ENCODE measurements at places on chromosomes 12 and 14.

- DNase-seq = no peak
These were observed 130.8 kb downstream of the TMX1 start for GRCh38 chr14:51370758-51371386.

GRCh38 chr14:93064411-93065271, 51.1 kb downstream of the ITPK1 start:
- no peak for DNase-seq

- DNase-seq = peak; percentile 54
These were observed 883 bp downstream of the FOXJ2 start for GRCh38 chr12:8033153-8034044.

DNA sequence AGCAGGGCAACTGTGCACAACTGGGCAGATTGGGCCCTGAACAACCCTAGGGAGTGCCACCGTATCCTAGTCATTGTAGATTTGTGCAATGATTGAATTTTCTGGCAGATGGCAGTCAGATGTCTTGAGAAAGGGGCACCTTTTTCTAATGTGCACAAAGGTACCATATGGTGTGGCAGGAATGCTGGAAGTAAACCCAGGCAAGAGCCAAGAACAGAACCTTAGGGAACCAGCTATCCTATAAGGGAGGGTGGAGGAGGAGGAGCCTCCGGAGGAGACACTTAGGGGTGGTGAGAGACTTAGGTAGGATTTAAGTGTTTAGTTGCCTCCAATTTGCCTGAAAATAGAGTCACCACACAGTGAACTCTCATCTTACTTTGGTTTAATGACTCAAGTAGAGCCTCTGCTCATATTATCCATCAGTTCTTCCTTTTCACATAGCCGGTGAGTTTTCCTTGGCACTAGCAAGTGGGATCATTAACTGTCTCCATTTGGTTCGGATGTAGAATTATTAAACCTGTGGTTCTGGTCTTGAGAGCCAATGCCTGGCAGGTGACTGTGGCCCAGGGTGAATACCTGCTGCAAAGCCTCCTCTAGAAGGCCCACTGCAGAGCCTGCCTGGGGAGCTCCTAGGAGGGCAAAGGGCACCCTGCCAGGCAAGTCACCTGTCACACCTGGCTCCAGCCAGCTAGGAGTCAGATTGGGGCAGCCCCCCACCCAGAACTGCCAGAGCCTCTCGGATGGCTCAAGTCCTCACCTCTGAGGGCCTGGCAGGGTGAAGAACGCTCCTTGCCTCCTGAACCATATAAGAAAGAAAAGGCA, 184.4 kb upstream of the HIF1A start:
- DNase-seq = no peak

GRCh38 chr12:14026537-14026936, 45.1 kb upstream of the GRIN2B start:
- DNase-seq = no peak

DNA sequence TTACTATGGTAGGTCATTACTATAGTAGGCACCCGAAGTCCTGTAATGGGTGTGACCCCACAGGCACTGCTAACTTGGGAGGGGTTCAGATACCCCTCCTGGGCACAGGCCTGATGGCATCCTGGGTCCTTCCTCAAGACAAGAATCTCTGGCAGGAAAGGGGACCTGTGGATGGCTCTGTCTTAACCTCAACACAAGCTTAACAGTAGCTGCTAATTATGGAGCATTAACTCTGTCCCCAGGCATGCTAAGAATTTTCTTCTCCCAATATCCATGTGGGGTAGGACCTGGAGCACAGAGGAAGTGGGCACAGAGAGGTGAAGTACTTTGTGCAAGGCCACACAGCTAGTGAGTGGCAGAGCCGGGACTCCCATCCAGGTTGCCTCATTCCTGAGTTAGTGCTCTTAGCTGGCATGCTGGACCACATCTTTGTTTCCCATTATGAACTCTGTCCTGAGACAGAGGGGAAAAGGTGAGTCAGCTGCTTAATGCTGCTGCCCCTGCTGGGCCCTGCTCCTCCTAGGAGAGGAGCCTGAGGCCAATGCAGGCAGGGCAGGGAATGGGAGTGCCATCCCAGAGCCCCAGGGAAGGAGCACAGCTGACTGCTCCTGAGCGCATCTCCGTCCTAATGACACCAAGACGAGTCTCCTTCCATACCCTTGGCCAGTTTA, 32.1 kb downstream of the GALNT16 start:
- DNase-seq = no peak

GRCh38 chr14:96914571-96915128, 117.5 kb downstream of the VRK1 start:
- no peak for DNase-seq

GRCh38 chr12:53299101-53299453, 418 bp upstream of the MYG1 start:
- no peak for DNase-seq

DNA sequence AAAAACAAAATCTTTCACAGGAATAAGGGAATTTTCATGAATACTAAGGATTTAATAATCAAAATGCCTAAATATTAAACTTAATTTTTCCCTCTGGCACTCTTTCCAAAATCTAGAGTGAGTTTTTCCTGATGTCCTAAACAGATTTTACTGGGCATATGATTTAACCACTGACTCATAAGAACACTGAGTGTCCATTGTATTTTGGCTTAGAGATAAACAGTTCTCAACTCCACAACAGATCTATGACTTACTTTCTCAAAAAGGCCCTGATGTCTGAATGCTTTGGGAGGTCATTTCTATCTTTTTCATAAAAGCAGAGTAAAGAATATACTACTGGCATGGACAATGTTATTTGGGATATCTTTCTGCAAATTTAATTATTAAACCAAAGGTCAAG, 15.0 kb downstream of the TMBIM4 start:
- DNase-seq = no peak

- no peak for DNase-seq
These were observed 118.0 kb downstream of the KICS2 start for GRCh38 chr12:64103825-64104740.

GRCh38 chr14:106691601-106692291, 1165.4 kb downstream of the TMEM121 start:
- DNase-seq = no peak

DNA sequence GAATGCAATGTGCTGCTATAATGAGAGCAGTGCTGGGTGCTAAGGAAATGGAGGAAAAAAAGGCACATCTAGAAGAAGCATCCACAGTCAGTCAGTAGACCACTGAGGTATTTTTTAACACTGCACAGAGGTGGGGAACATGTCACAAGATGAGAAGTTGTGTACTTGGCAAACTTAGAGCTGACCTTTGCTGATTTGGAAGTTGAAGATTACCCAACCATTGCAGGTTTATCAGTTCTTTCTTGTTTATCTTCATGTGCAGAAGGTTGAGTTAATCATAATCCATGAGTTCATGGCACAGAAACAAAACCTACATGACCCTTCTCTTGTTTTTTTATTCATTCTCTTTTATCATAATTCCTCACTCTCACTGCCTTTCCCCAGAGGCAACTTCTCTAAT, 3.2 kb upstream of the PAH start:
- DNase-seq = no peak

DNA sequence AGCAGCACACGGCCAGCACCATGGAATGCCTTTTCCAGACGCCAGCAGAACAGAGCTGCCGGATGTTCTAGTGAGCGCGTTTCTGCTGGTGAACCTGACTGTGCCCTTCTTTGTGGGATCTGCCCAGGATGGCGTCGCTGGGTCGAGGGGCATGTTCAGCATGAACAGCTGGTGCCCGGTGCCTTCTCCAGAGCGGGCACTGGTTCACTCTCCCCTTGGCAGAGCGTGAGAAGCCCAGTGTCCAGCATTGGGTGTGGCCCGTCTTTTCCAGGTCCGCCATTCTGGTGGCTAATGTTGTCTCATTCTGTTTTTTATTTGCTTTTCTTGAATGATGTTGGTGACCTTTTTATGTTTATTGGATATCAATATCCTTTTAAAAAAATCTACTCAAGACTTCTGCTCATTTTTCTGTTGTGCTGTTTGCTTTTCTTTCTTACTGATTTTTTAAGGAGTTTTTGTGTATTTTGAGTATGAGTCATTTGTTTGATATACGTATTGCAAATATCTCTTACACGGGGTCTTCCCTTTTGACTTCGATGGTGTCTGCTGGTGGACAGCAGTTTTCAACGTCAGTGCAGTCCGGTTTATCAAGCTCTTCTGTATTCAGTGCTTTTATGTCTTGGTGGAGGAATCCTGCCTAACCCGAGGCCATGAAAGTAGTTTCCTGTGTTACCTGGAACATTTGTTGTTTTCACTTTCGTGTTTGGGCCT, 74.3 kb downstream of the ADGRD1 start:
- no peak for DNase-seq

DNA sequence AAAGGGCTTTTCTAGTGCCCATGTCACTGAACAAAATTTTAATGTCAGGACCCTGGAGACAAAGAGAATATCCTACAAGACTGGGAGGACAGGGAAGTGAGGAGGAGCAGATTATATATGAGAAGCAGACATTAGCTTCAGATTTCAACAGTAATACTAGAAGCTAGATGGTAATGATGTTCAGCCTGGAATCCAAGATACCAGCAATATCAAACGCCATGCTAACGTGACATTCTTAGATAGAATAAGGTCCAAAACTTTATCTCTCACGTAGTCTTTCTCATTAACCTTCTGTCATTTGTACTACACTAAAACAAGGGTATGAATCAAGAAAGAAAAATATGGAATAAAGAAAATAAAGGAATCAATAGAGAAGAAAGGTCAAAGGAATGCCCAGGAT, 18.7 kb downstream of the SOS2 start:
- no peak for DNase-seq

- DNase-seq = no peak
These were observed 4.5 kb upstream of the KLHL33 start for GRCh38 chr14:20440465-20440864.

DNA sequence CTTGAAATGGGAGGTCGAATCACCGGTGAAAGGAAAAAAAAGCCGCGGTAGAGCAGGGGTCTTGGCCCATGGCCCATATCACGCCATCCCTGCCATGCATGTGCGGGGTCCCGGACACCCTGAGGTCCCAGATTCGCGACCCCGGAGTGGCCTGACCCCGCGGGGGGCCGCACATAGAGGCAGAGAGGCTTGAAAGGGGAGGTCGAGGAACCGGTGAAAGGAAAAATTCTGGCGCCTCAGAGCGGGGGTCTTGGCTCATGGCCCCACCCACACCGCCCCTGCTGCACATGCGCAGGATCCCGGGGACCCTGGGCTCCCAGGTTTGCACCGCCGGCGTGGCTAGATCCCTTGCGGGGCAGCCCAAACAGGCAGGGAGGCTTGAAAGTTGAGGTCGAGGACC, 319.8 kb downstream of the ALG10 start:
- no peak for DNase-seq

DNA sequence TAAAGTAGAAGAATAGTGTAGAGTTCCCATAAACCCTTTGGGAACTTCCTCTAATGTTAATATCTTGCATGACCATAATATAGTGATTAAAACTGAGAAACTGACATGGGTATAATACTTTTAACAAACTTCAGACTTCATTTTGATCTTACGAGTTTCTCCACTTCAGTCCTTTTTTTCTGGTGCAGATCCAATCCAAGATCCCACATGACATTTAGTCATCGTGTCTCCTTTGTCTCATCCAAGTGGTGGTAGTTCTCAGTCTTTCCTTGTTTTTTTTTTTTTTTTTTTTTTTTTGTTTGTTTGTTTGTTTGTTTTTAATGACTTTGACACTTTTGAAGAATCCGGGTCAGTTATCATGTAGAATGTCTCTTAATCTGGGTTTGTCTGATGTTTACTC, 179.2 kb downstream of the CACNA1C start:
- DNase-seq = no peak

DNA sequence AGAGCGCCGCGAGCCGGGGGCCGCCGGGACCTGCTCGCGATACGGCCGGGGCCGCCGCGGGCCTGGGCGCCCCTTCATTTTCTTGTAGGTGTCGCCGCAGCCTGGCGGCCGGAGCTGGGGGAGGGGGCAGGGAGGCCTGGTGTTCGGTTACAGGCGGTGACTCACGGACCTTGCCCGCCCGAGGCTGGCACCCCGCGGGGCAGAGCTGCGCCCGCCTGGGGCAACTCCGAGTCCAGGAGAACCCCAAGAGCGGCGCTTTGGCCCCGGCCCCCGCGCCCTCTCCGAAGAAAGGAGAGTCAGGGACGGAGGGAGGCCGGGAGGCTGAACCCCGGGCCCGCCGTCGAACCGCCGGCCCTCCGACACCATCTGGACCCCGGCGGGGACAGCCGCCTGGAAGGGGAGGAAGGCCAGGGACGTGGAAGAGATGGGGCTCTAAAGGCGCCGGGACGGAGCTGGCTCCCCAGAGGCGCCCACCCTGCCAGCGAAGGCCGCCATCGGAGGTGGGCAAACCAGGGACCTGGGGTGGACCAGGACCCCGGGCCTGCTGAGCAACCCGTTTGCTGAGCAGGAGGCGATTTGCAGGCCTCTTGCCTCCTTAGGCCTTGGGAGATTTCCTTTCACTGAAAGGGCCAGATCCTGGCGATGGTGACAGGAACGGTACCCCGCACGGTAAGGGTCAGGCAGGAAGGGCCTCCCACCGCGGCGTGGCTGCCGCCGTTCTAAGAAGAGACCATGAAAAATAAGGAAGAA, 843 bp upstream of the NUAK1 start:
- DNase-seq = no peak

DNA sequence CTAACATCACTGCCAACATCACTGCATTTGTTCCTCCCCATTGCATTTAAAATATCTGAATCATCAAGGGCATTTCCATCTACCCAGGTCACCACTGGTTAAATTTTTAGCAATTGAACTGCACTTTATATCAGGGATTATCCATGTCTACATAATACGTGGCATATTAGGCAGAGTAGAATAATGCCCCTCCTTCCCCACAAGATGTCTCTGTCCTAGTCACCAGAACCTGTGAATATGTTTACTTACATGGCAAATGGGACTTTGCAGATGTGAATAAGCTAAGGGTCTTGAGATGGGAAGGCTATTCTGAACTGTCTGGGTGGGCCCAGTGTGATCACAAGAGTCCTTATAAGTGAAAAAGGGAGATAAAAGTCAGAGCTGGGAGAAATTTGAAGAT, 181.7 kb upstream of the ARID2 start:
- no peak for DNase-seq

GRCh38 chr12:114668886-114669288, 15.1 kb downstream of the TBX3 start:
- DNase-seq = no peak

DNA sequence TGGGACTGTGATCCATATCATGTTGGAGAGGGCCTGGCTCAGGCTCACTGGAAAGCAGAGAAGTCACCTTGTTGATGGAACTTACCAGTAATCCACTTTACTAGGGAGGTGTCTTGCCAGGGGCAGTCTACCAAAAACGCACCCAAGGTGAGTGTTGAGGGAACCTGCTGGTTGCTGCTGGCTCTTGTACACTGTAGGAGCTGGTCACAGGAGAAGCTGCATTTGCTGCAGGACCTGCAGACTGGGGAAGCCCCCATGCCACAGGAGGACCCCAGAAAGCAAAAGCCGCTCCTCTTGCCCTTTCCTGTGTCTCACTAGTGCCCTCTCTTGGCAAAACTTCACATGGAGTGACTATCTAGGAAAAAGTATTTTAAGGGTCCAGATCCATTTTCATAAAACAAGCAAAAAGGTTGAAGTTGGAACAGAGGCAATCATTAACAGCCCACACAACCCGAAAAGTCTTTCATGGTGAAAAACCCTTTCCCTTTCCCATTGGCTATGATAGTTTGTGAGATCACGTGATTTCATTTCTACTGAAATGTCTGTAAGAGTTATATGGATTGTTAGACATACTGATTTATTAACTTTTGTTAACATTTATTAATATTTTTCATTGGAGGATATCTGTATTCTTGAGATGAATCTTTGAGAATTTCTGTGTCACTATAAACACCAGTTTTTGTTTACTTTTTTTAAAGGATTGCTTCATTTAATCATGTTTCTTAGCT, 59.2 kb downstream of the RASSF8 start:
- peak; percentile 56 for DNase-seq

- DNase-seq = peak; percentile 20
These were observed 88.6 kb downstream of the R3HDM2 start for GRCh38 chr12:57342207-57342691.

Data from iPS DF 19.7 (cell line).